Ovary (tissue), 10 donors: ENCODE measurements at places on chromosomes 7 and 10.

DNA sequence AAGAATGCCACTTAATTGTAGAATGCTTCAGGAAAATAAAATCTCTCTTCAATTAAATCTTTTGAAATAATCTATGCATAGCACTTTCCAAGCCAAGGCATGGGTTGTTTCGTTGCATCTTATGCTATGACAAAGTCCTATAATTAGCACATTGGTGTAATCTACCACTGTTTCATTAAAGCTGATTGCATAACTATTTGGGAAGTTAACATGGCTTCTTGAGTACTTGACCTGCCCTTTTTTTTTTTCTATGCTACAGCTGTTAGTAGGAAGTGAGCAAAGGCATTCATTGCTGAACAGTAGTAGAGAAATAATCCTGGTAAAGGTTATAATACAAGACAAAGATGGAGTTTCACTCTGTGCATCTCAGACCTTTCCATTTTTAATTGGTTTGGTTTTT, 557.2 kb upstream of the CELF2 start:
- DNase-seq: no peak

DNA sequence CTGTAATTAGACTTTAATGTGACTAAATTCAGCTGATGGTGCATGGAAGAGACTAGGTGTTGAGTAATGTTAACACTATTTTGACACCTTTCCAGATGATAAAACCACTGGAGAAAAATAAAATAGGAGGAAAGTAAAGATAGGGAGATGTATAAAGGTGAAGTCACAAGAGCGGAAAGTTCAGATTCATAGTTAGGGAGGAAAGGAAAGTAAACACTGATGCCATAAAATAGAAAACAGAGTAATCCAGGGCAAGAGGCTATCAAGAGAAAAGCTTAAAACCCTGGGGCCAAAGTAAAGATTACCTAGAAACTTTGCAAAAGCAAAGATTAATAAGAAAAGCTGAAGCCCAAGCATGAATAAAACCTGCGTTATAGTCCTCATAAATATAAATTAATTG, 62.8 kb downstream of the RAB11FIP2 start:
- no peak for DNase-seq

GRCh38 chr7:24555184-24555583, 18.1 kb upstream of the PALS2 start:
- DNase-seq: no peak

- no peak for DNase-seq
Observed at GRCh38 chr10:1523221-1523620, 214.1 kb downstream of the ADARB2 start.

GRCh38 chr10:130121486-130122079, 11.0 kb upstream of the C10orf143 start:
- DNase-seq: no peak

DNA sequence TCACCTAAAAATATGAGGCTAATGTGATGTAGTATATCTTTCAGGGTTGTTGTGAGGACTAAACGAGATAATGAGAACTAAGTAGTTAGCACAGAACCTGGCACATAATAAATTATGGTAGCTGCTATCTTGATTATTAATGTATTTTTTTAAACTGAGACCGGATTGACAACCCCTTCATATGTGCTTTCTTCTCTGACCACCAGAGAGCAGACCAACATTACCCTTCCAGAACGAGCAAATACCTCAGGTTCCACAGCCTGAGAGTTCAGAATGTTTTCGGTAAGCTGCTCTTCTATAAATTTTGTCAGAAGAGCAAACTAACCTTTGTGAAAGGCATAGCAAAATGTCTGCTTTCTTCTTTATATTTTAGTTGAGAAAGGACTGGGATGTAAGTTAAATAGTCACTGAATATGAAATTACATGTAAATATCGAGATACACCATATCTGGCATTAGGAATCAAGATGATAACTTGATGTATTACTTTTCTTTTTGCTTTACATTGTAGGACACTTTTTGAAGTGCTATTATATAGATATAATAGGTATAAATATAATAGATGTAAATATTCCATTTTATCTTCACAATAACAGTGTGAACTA, 13.6 kb upstream of the BPGM start:
- no peak for DNase-seq

GRCh38 chr7:114574384-114574783, 159.8 kb downstream of the FOXP2 start:
- no peak for DNase-seq

DNA sequence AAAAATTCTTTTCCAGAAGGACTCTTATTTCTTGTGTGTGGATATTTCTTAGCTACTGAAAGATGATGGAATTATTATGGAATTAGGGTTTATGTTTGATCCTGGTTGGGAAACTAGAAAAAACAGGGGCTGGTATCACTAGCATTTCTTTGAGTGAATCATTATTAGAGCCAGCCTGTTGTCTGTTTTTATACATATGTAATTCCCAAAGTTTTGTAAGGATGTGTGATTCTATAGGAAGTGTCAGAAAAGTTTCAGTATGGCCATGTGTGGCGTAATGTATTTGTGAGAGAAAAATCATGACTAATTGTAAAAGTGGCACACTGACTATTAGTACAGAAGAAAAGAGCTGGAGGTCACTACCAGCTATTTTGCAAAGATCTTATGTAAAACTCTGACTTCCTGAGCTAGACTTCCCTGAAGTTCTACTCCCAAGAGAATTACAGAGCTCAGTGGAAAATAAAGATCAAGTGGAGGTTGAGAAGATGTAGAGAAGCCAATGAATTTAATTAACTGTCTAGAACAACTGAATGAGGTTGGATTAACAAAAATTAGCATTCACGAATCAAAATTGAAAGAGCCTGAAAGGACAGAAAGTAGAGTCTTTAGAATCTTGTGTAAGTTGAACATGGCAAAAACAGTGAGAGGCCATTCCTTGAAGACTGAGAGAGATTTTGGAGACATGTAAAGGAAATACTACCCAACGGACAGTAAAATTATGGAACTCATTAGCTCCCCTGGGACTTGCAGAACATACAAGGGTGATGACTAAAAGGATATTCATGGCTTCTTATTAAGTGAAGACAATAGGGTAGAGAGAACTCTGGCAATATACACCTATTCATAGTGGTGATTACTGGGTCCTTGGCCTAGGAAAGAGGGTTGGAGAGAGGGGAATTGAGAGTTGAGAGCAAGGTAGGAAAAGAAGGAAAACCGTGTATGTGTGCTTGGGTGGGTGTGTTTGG, 12.5 kb downstream of the ZNF365 start:
- DNase-seq: no peak

GRCh38 chr10:77943121-77943901, 16.8 kb upstream of the DLG5 start:
- DNase-seq: no peak

DNA sequence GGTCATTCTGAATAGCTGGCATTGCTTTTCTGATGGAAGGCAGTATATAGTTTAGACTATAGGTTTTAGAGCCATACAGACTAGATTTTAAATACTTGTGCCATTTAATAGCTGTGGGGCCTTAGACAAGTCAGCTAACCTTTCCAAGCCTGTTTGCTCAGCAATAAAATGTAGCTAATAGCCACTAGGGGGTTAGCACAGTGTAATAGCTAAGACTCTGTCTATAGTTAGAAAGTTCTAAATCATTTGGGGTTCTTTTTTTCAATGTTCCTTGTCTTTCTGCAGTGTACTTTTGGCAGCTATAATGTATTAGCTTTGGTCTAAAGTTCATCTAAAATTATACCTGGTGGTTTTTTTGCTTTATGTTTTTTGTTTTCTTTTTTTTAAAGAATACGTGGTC, 7.5 kb upstream of the KIFBP start:
- no peak for DNase-seq

DNA sequence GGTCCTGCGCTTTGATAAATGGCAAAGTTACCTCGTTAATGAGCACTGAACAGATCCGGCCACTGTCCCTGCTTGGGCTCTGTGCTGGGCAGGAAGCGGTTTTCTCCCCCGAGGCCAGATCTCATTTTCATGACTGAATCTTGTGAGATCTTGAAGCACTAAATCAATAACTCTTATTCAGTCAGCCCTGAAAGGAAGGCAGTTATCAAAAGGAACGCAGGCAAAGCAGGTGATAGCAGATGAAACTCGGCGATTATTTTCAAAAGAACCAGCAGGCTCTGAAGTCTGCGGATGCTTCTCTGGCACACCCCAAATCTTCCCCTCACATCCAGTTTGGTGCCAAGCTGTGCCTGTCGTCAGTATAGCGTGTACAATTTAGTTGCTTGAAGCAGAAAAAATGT, 228.7 kb downstream of the BAMBI start:
- no peak for DNase-seq

DNA sequence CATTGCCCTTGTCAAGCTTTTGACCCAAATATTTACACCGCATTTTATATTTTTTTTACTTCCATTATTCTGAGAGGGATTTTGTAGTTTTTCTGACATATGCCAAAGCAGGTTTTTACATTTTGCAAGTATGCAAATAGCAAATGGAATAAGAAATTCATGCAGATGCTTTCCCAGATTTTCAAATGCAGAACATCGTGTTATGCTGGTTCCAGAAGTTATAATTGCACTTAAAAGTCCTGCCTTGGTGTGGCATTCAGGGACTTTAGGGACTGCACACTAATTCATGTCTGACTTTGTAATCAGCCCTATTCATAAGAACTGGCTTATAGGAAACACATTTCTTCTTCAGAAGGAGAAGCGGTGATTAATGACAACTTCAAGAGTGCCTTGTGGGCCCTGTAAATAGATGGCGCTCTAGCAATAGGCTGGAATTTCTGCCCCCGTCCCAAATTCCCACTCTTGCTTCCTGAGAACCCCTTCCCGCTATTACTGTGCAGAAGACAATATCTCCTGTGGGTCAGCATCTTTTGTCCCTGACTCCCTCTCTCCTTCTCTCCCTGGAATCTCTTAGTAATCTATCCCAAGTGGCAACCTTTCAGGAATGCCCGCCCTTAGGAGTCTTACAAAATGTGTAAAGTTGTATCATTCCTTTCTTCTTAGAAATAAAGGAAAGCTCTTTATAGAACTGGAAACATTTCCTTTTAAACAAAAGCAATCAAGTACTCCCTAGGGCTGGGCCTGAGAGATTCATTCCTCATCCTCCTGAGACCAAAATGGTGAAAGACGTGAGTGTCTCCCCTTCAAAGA, 264.0 kb downstream of the INHBA start:
- no peak for DNase-seq

DNA sequence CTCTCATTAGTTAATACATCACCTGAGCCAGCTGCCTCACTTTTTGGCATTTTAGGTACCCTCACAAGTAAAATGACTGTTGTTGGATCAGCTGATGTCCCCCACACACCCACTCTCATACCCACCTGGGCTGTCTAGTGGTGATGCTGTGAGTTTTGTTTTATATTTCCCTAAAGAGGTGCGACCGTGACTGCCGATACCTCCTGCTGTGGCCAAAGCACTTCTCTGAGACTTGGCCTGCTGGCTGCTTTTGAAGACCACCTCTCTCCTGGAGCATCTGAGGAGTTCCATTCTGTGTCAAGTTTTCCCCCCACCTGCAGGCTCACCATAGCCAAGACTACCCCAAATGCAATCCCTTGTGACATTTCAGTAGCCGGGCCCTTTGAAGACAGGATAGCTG, 6.4 kb upstream of the ACSL5 start:
- no peak for DNase-seq

- DNase-seq: no peak
Observed at GRCh38 chr10:91891125-91892001, 17.9 kb downstream of the FGFBP3 start.

DNA sequence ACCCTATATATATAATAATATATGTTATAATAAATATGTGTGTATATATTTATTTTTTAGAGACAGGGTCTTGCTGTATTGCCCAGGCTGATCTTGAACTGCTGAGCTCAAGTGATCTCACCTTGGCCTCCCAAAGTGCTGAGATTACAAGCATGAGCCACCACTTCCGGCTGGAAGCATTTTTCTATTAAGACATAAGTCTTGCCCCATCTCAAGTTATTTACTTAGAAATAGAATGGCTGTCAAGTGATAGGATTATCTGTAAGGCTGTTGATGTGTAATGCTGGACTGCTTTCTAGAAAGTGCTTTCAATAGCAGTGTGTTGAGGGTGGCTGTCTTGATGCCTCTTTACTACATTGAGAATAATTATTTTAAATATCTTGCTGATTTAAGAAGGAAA, 65.2 kb downstream of the ZMYND11 start:
- no peak for DNase-seq

- DNase-seq: no peak
Observed at GRCh38 chr10:59099481-59099880, 77.0 kb upstream of the PHYHIPL start.

DNA sequence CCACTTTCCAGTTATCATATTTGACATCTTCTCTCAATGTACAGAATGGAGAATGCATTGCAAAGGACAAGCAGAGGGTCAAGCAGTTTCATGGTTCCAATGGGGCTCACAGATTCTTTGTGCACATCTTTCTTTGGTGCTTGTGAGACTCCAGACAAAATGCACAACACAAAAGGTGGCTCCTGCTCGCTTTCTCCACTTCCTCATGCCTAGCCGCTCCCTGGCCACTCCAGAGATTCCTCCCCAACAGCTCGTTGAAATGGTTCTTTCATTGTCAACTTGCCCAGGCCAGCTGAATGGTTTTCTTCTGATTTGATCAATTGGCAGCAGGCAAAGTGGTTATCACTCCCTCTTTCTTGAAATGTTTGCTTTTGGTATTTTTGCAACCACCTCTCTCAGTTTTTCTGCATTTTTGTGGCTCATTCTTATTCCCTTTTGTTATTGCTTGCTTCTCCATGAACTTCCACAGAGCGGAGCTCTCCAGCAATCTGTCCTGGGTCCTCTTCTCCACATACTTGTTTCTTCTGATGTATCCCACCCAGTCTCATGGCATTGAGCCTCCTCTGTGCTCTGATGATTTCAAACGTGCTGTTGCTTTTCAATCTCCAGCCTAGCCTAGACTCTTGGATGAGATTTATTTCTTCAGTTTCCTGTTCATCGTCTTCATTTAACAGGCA, 507.8 kb upstream of the MKI67 start:
- no peak for DNase-seq

GRCh38 chr10:30553626-30554439, 75.7 kb downstream of the LYZL2 start:
- DNase-seq: peak; percentile 68

- no peak for DNase-seq
Observed at GRCh38 chr10:24292304-24293293, 83.7 kb downstream of the KIAA1217 start.

- no peak for DNase-seq
Observed at GRCh38 chr10:123367195-123367594, 213.0 kb downstream of the BUB3 start.

DNA sequence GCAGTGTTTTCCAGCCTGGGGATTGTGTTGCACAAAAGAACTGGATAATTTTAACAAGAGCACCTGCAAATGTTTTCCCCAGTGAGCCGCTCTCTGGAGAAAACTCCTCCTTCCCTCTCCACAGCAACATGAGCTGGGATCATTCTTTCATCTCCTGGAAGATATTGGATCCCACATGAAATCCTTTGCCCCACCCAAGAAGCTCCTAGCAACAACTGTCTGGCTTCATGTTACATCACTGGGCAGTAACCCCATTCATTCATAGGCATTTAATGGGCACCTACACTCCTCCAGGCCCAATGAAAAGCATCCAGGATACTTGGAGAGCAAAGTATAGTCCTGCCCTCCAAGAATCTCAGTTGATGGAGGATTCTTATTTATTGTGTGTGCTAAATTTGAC, 27.2 kb downstream of the LSM5 start:
- no peak for DNase-seq

- no peak for DNase-seq
Observed at GRCh38 chr10:52740913-52741675, 31.5 kb downstream of the MBL2 start.
